Stimulated activated CD8-positive, alpha-beta memory T cell treated with anti-CD3 and anti-CD28 coated beads, Interleukin-4, amount 100 ng/mL, for 1 hour (primary cell): ENCODE measurements at places on chromosomes 12 and 14.

- DNase-seq = no peak
These were observed 24.1 kb downstream of the CKAP4 start for GRCh38 chr12:106223485-106224354.

DNA sequence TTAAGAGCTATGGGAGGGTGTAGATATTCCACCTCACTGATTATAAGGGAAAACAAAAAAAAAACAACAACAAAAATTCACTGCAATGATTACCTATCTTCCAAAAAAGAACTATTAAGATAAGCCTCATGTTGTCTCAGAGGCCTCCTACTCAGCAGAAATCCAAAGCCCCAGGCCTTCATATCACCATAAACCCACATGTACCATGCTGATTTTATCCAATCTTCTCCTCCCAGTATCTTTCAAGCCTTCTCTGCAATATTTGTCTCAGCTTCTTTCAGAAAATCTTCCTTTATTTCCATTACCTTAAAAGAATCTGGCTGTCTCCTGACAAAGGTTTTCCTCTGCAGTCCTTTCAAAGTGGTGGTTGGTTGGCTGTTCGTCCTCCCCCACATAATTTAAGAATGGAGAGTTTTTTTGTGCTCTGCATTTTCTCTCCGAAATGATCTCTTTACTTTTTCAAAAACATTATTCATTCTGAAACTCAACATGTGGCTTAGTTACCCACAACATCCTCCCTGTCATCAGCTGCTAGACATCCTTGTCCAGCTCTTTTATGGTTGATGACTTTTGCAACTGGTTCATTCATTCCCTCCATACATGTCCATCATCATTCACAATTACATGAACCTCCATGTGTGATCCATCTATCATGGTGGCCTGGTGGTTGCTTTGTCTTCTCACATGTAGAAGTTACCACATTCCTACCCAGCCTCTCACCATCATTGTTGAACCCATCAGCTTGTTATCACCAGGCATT is 2.9 kb upstream of the EPYC start:
- no peak for DNase-seq

GRCh38 chr14:93045211-93045674 is 70.5 kb downstream of the ITPK1 start:
- DNase-seq = no peak

GRCh38 chr12:124613151-124613585 is 45.8 kb upstream of the NCOR2 start:
- no peak for DNase-seq

- DNase-seq = no peak
These were observed 63.3 kb upstream of the ABCD2 start for GRCh38 chr12:39682689-39683477.

- no peak for DNase-seq
These were observed 29.4 kb upstream of the LRP1-AS start for GRCh38 chr12:57176846-57177245.

DNA sequence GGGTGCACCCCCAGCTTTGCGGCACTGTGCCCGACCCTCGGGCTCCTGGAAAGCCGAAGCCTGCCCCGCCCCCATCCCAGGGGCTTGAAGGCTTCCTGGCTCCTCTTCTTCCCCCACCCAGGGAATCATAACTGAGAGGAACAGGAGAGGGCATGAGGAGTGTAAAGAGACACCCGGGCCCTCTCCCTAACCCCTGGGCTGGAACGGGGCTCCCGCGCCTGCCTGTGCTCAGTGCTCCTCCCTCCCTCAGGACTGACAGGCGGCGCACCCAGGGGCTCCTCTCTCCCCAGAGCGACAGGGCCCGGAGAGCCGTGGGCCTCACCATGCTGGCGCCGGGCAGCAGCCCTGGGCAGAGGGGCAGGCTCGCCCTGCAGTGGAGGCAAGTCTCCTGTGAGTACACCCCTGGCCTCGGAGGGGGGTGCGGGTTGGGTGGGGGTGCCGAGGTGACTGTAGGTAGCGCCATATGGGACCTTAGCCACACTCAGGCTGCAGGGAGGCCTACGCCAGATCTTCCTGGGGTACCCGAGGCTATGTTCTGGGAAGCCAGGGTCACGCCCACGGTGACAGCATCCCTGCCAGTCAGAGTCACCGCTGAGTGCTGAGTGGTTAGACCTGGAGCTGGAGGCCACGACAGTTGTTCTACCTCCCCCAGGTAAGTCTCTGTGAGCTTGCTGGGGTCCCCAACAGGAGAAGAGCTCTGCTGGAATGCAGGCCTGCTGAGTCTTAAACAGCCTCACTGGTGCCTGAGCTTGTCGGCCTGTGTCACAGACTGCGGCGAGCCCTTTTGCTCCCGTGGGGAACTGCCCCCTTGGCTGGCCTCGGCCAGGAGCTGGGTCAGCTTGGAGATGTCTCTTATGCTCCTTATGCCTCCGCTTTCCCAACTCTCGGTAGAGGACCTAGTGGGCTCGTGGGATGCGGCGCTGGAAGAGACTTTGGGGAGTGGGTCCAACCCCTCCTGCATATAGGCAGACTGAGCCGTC is 7.8 kb downstream of the LRTM2 start:
- no peak for DNase-seq

GRCh38 chr12:128932521-128932920 is 79.2 kb downstream of the GLT1D1 start:
- DNase-seq = no peak

DNA sequence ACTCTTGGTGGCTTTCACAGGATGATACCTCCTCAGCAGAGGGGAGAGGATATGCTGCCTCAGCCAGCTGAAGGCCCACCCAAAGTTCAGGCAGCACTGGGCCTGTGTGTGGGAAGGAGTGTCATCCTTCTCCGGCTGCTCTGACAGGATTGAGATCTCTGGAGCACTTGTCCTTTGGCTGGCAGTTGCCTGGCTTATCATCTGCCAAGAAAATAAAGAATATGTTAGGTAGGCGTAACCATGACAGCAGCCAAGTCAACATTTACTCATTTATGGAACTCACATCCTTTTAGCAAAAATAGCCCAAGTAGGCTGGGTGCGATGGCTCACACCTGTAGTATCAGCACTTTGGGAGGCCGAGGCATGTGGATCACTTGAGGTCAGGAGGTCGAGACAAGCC is 68.5 kb downstream of the PPFIBP1 start:
- DNase-seq = no peak

DNA sequence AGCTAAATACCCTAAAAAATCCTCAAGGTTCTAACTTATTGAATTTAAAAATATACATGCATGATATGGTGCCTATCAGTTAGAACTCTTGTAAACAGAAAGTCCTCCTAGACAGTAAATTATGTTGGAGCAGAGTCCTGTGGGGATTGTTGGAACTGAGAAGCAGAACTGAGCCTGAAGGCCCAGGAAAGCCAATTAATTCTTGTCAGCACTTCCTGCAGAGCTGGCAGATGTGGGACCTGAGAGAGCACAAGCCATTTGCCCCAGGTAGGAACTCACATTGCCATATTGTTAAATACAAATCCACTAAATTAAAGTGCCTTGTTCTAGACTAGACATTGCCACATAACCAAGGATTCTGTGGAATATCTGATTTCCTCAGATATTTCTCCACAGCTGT is 117.1 kb downstream of the RTN1 start:
- no peak for DNase-seq

DNA sequence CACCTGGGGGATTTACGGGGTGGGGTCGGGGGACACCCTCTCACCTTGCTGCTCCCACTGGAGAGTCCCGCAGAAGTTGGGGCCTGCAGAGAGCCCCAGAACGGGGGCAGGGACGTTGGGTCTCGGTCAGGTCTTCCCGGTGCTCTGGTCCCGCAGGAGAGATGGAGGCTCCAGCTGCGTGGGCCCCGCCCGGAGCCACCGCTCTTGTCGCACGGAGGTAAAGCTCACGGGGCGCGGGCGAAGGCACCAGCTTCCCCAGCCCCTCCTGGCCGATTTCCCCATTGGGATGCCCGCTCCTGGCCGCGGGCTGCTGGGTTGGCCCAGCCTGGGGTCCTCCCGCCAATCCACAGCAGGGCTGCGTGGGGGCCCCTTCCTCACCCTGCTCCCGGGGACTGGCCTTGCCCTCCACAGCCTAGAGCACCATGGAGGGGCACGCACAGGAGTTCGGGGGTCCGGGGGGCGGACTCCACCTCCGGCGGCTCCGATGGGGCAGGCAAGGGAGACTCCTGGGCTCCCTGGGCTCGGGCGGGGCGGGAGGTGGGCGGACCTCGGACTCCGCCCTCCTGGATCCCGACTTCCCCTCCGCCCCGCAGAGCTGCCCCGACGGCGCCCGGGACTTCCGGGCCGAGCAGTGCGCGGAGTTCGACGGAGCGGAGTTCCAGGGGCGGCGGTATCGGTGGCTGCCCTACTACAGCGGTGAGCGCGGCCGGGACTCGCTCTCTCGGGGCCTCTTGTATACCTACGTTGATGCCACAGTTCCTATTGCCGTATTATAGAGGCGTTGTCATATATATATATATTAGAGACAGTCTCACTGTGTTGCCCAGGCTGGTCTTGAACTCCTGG is 8.4 kb downstream of the PAPLN start:
- DNase-seq = no peak

DNA sequence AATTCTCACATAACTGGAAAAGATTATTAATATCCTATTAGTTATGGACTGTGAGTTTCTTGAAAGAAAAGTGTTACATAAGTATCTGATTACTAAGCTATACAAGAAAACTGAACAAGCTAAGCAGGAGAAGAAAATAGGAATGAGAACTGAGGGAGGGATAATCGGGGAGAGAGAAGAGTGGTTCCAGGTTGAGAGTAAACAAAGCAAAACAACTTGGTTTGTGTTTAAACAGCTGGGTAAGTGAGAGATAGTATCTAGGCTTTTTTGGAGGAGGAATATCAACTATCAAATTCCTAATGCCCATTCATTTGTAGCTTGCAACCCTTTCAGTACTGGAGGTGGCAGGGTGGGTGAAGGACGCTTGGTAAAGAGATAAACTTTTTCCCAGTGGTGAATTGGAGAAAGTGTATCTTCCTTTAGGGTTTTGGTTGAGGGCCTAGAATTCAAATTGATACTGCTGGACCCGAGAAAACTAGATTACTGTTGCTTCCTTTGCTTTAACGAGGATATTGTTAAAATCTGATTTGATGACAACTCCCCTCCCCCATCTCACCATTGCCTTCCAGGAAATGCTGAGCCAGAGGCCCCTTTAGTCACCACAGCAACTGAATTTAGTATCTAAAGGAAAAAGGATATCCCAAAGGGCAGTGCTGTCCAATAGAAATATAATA is 2.0 kb upstream of the SLC2A3 start:
- no peak for DNase-seq

DNA sequence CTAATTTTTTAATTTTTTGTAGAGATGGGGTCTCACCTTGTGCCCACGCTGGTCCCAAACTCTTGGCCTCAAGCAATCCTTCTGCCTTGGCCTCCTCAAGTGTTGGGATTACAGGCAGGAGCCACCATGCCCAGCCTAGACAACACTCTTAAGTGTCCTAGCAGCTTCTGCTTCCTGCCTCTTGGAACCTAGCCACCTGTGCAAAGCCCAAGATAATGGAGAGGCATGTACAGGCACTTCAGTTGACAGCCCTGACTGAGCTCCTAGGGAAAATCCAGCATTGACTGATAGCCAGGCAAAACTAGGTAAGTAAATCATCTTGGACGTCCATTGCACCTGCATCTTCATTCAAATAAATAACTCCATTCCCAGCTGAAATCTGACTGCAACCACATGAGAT is 15.5 kb downstream of the COX14 start:
- no peak for DNase-seq

- DNase-seq = no peak
These were observed 11.5 kb downstream of the ACSS3 start for GRCh38 chr12:81089412-81089811.

DNA sequence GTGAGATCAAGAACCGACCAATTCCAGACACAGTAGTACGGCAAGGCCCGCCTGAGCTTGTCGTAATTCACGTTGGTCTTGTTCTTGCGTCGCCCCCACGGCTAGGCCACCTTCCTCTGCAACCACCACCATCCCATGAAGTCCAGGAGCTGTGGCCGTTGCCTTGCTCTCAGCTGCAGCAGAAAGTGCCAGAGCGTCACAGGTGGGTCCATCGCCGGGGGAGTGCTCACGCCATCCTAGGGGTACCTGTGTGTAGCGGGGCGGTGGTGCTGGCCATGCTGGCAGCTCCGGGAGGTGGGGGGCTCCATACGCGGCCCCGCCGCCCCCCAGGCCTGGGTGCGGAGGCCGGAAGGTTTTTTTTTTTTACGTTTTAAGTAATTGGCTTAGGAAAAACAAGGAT is 23.1 kb downstream of the TMEM121 start:
- DNase-seq = no peak

- DNase-seq = no peak
These were observed 278.7 kb upstream of the PRICKLE1 start for GRCh38 chr12:42868291-42868690.

- no peak for DNase-seq
These were observed 47.1 kb upstream of the CDKN3 start for GRCh38 chr14:54349713-54350112.

- no peak for DNase-seq
These were observed 465.3 kb downstream of the PRKD1 start for GRCh38 chr14:29462321-29462720.

- DNase-seq = no peak
These were observed 3.1 kb downstream of the ARHGEF25 start for GRCh38 chr12:57614178-57614947.

GRCh38 chr12:78187741-78188140 is 357.0 kb downstream of the NAV3 start:
- DNase-seq = no peak

DNA sequence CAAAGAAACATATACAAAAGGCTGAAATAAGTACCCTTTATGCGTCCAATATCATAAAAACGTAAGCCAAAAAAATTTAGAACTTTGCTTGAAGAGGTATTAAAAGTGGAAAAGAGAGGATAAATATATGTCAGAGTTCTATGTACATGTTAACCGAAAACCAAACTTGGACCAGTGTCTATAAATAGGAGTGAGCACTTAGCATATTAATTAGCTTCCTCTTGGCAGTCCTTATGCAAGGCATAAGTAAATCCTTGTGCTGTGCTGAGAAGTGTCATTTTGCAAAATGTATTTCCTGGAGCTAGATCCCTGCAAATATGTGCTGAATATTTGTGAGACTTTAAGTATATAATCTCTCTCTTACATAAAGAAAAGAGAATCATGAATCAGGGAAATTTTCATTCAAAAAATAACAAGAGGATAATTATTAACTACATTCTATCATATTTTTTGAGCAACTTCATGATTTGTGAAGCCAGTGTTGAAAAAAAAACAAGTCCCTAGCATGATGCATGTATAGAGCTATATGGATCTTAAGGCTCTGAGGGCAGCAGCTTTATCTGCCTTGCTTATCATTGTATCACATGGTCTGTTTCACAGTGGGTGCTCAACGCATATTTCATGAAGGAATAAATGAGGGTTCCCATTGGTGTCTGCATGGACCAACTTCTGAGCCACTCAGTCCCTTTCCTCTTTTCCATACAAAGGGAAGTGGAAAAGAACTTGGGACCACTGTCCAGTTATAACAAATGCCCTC is 326.1 kb downstream of the PDZRN4 start:
- DNase-seq = no peak

GRCh38 chr12:29945904-29946303 is 162.2 kb upstream of the TMTC1 start:
- no peak for DNase-seq

DNA sequence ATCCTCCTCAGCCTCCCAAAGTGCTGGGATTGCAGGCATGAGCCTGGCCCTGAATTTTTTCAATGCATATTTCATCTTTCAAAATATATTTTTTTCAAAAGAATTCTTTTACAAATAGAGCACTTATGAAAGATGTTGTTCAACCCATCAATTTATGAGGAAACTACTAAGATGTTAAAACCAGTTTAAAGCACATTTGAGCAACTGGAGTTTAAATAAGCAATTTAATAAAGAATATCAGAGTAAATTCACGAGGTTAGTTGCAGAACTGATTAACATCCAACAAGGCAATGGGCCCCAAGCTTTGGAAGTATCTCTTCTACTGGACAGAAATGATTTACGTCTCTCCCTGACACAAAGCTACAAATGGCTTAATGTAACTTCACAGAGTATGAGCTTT is 23.3 kb downstream of the GLT1D1 start:
- DNase-seq = no peak
